ENCODE measurements at places on chromosomes 4 and X.

- DNase-seq: no peak
Measured at GRCh38 chr4:107863850-107864371, 39.2 kb downstream of the SGMS2 start.

DNA sequence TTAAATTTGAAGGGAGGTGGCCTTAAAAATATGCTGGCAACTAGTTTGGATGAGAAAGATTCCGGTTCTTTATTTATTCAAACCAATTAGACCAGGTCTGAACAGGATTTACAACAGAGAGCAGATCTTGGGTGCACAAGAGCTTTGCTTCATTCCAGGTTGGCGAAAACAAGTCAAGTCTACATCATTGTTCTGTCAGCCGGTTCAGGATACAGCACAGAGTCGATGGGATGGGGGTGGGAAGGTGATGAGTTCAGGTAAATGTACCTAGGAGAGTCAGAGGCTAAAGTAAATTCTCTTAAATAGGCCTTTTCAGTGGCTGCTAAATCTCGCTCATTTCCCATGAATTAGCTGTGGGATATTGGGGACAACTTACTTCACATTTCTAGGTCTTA is 882 bp upstream of the STIM2 start:
- no peak for DNase-seq

DNA sequence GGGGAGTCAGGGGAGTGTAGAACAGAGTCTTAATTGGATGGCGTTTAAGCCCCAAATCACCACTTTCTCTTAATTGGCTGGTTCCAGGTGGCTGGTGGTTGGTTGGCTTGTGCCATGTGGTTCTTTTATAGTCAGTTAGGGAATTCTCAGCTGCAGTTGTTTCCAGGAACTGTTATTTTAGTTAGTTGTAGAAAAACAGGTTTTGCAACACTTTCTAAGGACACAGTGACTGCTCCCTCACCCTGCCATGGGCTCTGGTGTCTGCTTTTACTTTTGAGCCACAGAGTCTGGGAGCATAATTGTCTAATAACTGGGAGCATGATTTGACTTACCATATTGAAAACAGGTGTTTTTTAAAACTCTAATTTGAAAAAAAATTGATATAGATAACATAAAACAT is 75.8 kb upstream of the PCDH18 start:
- DNase-seq: no peak

DNA sequence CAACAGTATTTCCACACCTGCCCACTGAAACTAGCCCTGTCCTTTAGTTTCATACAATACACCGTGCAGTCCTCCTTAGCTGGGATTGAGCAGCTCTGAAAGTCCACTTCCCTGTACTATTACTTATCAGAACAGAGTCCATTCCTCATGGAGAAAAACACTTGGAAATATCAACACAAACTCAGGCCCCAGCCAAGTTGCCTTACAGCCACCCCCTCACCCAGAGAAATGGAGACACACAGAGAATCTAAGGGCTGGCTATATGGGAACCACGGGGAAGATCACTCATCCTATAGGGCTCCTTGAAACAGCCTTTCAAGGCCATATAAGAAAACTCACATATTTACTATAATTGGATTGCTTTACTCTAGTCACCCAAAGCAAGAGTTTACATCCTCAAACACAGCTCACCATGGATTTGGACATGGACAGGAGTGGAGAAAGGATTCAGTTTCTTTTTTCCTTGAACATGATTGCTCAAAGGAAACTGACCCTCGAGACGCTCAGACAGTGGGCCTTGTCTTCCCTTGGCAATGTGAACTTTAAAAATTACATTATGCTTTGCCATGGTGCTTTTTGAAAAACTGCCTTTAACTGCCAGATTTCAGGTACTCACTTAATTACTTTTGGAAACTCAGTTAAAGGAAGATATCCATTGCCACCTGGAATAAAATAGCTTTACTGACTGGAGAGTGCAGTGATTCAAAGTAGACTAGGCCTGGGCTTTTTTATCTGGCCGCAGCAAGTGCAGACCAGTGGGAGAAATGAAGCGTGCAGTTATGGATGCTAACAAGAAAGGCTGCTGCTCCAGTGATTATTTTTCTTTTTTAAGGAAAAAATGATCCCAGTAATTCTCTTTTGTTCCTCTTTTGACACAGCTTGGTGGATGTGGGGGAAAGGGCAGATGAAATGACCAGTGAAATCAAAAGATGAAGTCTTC is 1.6 kb downstream of the SCARB2 start:
- no peak for DNase-seq

All from NAMALWA (cell line).